ENCODE measurements at places on chromosomes 7 and 10.

DNA sequence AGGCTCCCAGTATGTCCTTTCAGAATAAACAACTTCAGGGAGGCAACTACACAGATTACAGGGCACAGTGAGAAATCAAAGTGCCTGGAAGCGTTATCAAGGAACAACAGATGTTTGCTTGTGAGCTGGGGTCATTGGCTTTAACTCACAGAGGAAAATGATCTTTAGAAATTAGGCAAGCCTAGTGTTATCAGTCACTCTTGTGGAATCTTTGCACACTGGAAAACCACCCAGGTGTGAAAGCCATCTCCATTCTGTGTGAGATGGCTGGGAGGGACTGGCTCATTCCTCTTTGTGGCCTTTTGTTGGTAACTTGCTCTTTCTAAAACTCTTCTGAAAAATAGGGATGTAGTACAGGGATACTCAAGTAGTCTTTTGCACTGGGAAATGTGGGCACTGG is 716.0 kb downstream of the XPNPEP1 start:
- DNase-seq = no peak

- DNase-seq = no peak
Measured at GRCh38 chr7:119594956-119595355, 678.0 kb upstream of the KCND2 start.

DNA sequence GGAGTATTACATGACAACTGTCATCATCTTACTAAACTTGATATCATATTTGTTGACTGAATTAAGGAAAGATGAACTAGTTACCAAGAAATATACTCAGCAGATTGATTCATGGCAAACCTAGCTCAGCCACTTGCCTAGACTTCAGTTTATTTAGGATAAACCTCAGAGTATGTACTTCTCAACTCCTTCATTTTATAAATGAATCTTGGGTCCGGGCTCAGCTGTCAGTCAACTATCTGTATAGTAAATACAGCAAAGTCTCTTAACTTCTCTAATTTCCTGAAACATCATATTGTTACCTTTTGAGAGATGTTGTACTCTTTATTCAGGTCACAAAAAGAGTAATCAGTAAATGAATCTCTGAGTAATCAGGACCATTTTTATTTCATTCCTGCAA is 211.0 kb upstream of the KLF14 start:
- no peak for DNase-seq

- DNase-seq = no peak
Measured at GRCh38 chr7:82542665-82543064, 99.1 kb upstream of the CACNA2D1 start.

- DNase-seq = no peak
Measured at GRCh38 chr7:157482517-157483087, 145.8 kb downstream of the DNAJB6 start.

DNA sequence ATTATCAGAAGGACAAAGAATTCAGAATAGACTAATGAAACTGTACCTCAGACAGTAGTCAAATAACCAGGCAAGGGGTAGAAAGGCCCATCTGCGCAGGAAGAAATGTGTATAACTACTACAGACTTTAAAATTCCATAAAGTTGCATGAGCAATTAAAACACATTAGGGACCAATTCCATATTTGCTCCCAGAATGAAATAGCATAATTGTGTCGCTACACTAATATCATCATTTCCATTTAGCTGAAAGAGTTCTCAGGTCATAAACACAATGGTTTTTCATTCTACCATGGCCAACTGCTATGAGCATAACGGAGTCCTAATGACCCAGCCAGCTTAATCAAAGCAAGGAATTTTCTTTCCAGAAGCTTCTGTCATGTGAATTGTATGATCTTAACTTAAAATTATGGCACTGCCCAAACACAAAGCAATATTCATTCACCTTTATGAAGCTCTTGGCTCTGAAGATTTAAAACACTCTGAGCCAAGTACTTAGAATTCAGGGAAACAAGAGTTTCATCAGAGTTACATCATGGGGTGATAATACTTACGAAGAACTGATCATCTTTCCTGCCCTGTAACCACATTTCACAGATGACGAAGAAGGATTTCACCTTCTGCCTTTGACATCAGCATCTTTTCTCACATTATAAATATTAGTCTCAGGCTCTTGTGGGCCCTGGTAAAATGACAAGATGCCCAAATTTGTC is 98.1 kb upstream of the DOCK1 start:
- no peak for DNase-seq

GRCh38 chr7:29780346-29780745 is 26.0 kb upstream of the WIPF3 start:
- no peak for DNase-seq

GRCh38 chr10:75143353-75143752 is 31.9 kb downstream of the SAMD8 start:
- DNase-seq = no peak

GRCh38 chr7:17301471-17302456 is 3.3 kb downstream of the AHR start:
- DNase-seq = peak; percentile 23

- DNase-seq = no peak
Measured at GRCh38 chr10:6213257-6213905, 10.6 kb downstream of the PFKFB3 start.

GRCh38 chr10:79184145-79184625 is 115.4 kb downstream of the ZMIZ1 start:
- DNase-seq = no peak

DNA sequence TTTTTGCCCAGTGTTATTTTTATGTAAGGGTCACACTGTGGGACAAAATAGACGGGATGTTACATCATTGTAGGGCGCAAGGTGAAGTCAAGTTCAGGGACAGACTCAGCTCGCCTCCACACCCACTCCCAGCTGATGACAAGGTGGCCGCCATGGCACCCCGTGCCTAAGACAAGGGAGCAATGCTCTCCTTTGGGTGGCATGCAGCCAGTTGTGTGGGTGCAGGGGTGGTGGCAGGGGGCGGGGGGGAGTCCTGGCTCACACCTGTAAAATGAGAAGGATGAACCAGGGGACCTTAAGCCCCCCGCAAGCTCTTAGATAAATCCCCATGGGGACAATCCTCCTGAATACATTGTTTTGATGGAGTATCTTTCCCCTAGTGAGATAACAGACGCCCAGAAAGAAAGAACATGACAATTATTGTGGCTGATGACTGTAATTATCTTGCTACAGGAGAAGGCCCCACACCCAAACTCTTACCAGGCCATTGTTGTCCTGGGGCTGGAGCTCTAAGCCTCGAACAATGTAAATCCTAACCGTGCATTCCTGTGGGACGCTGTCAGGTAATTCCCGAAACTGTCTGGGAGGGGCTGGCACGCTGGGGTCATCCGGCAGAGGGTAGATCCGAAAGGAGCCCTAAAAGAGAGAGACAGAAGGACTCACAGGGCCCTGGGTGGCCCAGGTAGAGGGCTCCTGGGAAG is 148.7 kb downstream of the MYOF start:
- DNase-seq = no peak

GRCh38 chr7:27947586-27948278 is 207.8 kb downstream of the TAX1BP1 start:
- DNase-seq = no peak

DNA sequence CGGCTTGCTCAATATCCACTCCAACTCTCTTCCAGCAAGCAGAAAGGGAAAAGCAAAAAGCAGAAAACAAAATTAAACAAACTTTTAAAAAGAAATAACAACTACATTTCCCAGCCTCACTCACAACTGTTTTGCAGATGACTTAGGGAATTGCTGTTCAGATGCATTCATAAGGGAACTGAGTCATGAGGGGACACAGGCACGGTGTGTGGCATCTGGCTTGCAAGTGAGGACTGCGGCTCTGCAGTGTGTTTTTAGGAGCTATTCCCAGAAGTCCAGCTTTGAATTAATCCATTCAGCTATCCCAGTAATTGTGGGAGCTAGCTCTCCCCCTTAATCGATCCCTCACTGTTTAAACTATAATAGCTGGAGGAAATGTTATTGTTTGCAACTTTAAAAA is 30.3 kb downstream of the PTN start:
- no peak for DNase-seq

DNA sequence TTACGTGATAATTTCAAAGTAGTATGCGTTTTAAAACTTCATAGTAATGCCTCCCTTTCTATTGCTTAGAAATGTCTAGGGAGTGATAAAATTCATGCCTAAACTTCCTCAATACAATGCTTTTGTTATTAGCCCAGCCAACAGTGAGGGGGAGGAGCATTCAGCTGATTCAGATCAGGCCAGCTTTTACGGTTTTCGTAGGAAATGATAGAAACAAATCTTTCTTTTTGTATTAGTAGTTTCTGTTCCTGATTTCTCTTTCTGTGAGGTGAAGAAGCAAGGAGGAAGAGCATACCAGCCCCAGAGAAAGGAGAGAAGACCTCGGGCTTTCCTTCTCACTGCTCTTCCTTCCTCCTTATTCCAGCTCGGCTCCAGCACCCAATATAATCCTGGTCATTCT is 35.2 kb upstream of the ITPRID1 start:
- no peak for DNase-seq

DNA sequence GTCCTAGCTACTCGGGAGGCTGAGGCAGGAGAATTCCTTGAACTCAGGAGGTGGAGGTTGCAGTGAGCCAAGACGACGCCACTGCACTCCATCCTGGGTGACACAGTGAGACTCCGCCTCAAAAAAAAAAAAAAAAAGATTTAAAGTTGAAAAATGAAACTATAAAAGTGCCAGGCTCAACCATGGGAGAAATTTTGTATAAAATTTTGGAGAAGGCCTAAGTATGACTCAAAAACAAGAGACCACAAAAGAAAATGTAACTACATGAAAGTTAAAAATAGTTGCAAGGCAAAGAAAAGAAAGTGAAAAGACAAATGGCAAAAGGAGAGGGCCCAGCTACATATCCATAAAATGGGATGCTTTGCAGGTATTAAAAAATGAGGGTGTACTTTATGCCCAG is 104.1 kb downstream of the ARHGAP22 start:
- no peak for DNase-seq

DNA sequence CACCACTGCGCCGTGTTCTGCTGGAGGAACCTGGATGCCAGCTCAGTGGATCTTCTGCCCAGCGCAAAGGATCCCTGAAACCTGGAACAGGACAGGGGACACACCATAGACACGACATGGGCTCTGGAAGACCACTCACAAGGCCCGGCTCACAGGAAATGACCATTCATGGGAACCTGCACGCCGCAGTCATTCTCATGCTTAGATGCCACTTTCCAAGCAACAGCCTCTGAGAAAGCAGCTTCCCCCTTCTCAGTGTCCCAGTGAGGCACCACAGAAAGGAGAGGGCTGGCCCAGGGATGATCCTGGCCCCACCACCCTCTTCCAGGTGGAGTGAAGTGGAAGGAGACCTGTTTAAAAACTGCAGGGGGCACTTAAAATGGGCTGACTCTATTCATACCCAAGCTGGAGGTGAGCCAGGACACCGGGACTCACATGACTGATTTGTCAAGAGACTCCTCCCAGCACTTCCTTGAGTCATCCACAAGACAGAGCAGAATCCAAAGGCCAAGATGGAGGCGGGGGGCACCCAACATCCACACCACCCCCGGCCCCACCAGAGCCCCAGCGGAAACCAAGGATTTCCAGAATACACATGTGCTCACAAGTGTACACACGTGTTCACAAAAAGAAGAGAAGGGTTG is 11.2 kb downstream of the CTBP2 start:
- DNase-seq = no peak

- no peak for DNase-seq
Measured at GRCh38 chr7:151129960-151130591, 37.4 kb downstream of the GBX1 start.

DNA sequence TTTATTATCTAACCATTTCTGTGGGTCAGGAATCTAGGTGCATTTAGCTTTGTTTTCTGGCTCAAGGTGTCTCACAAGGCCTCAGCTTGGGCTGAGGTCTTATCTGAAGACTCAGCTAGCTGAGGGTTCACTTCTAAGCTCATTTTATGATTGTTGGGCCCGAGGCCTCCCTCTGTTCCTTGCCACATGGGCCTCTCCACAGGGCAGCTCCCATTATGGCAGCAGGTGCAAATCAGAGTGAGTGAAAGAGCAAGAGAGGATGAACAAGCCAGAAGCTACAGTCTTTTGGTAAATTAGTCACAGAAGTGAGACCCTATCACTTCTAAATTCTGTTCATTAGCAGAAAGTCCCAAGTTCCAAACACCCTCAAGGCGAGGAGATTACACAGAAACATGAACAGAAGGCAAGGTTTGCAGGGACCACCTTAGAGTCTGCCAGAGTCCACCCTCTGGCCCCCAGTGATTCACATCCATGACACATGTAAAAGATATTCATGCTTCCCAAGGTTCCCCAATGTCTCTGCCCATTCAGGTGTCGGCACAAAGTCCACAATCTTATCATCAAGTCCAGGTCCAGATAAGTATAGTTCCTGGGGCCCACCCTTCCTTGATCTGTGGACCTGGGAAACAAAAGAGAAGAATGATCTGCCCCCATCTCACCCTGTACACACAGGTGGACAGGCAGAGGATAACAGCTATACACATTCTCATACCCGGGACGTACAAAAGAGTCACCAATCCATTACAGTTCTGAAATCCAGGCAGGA is 23.7 kb downstream of the FIGNL1 start:
- DNase-seq = no peak

GRCh38 chr10:115818012-115818411 is 455.0 kb downstream of the GFRA1 start:
- no peak for DNase-seq

GRCh38 chr10:110009736-110010475 is 2.1 kb downstream of the ADD3 start:
- DNase-seq = peak; percentile 82

DNA sequence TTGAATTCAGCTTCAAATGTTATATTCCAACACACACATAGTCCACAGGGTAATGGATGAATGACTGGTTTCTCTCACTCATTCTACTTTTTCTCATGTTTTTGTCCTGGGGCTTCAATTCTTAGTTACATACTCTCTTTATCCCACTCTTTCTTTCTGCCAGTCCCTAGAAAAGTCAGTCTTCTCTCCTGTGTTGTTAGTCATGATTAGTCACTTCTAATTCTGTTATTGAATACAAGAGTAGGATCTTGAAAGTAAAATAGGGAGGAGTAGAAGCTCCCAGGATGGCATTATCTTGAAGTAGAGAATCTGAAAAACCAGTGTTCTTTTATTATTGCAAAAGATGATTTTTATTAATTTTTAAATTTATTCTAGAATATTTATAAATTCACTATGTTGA is 45.5 kb upstream of the CALCR start:
- no peak for DNase-seq

- DNase-seq = no peak
Measured at GRCh38 chr10:78768041-78768835, 300.5 kb upstream of the ZMIZ1 start.

GRCh38 chr10:77381750-77382149 is 255.9 kb downstream of the KCNMA1 start:
- no peak for DNase-seq

GRCh38 chr10:90929179-90929578 is 8.3 kb upstream of the ANKRD1 start:
- no peak for DNase-seq

- DNase-seq = no peak
Measured at GRCh38 chr7:26514633-26515032, 223.0 kb downstream of the SNX10 start.

DNA sequence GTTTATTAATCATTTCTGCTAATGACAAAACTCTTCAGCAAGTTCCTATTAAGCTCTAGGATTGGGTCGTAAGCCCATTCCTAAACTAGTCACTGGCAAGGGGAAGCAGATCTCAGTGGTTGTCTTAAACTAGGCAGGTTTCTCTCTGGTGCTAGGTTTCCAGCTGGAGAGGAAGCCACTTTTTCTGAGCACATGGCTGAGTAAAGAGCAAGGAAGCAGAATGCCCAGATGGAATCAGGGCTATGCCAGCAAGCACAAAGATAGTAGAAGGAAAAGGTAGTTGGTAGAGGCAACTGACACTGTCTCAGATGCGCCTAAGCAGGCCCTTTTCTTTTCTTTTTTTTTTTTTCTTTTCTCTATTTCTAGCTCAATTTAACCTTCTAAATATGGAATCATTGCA is 224.9 kb downstream of the EXOC4 start:
- no peak for DNase-seq

GRCh38 chr10:28963539-28964221 is 286.4 kb downstream of the BAMBI start:
- DNase-seq = no peak

All from CD8-positive, alpha-beta memory T cell (primary cell).